Activated CD4-positive, alpha-beta T cell treated with anti-CD3 and anti-CD28 coated beads, Interleukin-2, amount 10 ng/mL, durations not matched to agents 7 days and 5 days (primary cell): ENCODE measurements at places on chromosomes 2 and 18.
A peak's percentile ranks its signal among the peaks of the same experiment; 100 is the strongest.

GRCh38 chr2:231188506-231189170 lies 9.8 kb upstream of the ARMC9 start:
- DNase-seq: no peak

GRCh38 chr2:96907115-96908041 lies 37.5 kb upstream of the SEMA4C start:
- no peak for DNase-seq

DNA sequence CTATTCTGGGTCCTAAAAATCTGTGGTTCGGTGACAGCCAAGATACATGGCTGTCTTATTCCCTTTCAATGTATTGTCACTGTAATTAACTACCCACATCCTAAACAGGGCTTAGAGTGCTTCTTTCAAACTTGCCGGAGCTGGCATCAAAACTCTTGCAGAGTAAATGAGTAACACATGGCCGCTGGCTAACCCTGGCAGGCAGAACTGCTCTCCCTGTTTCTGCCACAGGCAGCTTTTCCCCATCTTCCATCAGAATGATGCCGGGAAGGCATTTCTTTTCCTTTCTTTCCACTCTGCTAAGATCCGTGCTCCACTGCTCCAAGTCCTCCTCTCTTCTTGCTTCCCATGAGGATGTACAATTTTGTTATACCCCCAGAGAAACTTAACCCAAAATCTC lies 54.8 kb upstream of the PTPRM start:
- no peak for DNase-seq

- DNase-seq: no peak
Observed at GRCh38 chr2:78035804-78036203, 513.6 kb upstream of the LRRTM4 start.

DNA sequence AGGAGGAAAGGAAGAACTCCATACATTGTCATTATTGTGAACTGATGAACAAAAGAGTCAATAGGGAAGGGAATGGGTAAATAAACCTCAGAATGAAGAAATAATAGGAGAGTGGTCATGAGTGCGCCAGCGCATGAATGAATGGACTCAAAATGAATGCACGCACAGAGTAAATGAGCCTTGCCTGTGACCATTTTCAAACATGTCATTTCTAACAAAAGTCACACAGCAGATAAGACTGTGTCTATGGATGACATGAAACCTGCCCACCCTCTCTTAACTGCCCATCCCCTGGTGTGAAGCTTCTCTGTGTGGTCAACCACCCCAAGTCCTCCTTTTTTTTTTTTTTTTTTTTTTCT lies 121.1 kb upstream of the TEX51 start:
- DNase-seq: no peak

DNA sequence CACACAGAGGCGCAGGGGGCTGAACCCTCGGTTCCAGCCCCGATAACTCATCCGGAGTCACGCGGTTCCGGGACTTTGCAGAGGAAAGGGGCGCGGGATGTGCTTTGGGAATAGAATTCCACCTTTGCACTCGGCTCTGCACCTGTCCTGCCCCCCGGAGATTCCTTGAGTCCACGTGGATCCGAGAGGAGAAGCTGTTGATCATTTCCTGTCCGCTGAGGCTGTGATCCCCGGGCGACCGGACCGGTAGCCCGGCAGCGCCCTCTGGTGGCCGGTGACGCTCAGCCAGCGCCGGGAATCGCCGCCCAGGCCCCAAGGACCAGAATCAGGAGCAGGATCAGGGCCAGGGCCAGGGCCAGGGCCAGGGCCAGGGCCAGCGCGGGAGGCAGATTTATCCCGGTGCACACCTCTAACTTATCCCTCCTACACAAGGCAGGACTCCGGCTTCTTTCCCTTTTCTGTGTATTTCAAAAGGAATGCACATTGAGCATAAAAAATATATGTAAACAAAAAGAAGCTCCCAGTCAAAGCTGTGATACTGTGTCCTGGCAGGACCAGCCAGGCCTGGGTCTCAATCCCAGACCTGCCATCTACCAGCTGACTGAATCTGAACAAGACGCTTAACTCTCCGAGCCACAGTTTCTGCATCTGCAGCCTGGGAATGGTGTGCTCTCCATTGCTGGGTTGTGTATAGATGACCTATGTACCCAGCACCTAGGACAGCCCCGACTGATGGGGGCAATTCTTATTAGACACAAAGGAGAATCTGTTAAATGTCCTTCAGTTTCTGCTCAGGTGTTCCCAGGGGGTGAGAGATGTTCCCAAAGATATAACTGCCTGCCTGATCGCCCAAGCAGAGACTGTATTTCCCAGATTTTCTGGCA lies 8.5 kb upstream of the SPATA3 start:
- peak; percentile 71 for DNase-seq
